ENCODE measurements at places on chromosomes 16 and 17.

DNA sequence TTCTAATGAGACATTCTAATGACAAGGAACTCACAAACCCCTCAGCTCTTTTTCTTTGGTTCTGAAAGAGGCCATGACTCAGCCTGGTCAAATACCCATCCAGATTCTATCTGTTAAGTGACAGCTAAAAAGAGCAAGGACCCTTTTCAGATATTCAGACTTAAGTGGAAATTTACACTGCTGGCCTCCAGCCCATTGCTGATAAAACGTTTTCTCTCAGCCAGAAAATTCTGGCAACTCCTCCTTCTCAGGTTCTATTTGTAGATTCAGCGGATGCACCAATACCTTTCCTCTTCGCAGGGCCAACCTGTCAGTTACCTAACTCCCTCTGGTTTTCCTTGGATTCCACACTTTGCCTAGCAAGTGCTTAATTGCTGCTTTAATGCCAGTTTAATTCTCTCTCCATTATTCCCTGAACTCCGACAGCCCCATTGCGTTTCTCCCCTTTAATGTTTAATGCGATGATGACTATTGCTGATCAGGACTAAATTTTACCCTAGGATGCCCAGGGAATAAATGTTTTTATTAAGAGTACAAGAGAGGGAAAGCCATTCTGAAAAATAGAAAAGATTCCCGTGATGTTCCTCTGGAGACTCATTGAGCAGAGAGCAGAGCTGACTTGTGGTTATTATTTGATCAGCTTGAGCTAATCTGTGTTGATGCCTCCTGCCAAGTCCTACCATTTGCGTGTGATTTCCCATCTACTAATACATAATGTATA lies 35.9 kb upstream of the TOM1L1 start:
- no peak for DNase-seq

GRCh38 chr17:1714980-1715802 lies 5.0 kb upstream of the TLCD2 start:
- DNase-seq, result peak; percentile 60

DNA sequence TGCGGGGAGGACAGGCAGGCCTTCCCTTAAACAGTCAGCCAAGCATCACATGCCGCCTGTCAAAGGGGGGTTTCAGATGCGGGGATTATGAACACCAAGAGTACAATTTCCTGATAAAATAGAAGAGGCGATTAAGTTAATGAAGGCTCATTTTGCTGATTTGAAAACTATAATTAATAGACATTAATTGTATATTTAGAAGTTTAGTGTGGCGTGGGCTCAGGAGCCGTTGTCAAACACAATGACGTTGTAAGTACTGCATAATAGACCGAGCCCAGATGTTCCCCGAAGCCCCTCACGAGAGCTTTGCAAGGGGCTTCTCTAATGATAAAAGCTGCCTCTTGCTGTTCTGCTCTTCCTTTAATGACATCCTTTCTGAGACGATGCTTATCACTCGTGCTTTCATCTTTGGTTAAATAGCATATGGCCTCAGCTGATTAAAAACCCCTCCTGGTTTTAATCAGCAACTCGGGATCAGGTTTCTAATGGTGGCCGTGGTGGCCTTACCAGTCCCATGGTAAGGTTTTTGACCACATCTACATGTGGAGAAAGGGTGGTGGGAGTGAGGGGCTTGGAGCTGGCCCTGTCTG lies 28.2 kb downstream of the SNX20 start:
- DNase-seq, result no peak

GRCh38 chr17:41256291-41256685 lies 1.1 kb downstream of the KRTAP9-9 start:
- no peak for DNase-seq

DNA sequence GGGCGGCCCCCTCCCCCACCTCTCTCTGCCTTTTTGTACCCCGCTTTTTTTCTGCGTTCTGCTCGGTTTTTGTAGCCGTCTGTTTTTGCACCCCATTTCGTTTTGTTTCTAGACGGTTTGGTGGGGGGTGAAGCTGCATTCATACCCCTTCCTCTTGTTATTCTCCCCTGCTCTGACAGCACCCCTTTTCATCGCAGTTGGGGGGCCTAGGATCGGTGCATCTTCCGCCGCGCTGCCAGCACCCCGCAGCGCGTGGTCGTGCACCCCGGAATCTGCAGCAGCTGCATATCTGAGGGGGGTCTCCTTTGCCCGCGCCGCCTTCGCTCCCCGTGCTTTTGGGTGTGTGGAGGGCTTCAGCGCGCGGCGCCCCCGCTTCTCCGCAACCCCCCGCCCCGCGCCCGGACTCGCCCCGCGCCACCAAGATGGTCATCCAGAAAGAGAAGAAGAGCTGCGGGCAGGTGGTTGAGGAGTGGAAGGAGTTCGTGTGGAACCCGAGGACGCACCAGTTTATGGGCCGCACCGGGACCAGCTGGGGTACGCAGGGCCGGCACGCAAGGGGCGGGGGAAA lies 455 bp downstream of the ATP1B2 start:
- DNase-seq, result no peak

- DNase-seq, result no peak
Measured at GRCh38 chr17:44044071-44044470, 22.4 kb downstream of the LSM12 start.
